ENCODE measurements at places on chromosomes 6 and 20.

DNA sequence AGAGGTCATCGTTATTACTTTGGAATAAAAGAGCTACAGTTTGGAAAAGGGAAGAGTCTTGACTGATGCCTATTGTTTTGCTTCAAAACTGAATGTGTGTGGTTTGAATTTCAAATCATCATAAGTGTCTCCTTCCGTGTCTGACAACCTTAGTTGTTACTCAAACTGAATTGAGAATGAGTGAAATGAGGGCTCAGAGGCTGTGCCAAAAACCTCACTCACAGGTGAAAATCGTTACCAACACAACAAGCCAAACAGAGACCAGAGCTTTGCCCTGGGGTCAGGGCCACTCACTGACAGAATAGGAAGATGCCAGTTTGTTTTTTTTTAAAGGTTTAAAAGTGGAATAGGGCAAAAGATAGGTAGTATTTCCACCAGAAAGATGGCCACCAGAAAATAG lies 15.2 kb upstream of the SIRT5 start:
- DNase-seq, result no peak

DNA sequence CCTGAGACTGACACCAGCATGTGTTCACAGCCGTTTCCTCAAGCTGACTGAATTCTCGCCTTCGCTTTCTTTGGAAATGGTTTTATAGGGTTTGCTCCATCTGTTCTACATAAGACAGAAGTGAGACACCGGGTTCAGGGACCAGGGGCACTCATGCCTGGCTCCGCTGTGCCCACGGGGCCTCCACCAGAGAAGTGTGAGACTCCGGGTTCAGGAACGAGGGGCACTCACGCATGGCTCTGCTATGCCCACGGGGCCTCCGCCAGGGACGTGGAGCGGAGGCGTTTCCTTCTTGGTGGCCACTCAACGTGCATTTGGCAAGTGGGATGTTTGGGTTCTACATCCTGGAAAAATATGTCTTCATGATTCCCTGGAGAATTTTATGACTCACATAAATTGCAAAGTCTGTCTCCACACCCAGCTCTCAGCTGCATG lies 106.6 kb downstream of the RNASET2 start:
- DNase-seq, result peak; percentile 17

DNA sequence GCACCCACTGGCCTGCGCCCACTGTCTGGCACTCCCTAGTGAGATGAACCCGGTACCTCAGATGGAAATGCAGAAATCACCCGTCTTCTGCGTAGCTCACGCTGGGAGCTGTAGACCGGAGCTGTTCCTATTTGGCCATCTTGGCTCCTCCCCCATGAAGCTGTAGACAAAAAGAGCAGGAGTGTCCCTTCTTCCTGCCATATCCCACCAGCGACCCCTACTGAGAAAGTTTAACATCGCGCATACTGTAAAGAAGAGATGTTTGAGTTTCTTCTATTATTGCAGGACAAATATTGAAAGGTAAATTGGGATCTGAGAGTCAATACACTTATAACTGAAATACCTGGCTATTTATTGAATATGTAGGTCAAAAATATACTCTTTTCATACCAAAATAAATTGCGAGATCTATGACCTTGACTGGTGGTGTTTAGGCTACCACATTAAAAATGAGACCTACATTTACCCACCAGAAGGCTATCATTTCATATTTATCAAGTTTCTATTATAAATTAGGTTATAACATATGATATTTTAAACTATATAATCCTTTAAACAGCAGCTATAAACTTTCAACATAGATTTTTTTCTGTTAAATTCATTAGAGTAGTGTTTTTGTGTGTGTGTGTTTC lies 586.3 kb downstream of the HTR1B start:
- peak; percentile 1 for DNase-seq

GRCh38 chr6:11604215-11604614 lies 66.7 kb downstream of the TMEM170B start:
- no peak for DNase-seq

DNA sequence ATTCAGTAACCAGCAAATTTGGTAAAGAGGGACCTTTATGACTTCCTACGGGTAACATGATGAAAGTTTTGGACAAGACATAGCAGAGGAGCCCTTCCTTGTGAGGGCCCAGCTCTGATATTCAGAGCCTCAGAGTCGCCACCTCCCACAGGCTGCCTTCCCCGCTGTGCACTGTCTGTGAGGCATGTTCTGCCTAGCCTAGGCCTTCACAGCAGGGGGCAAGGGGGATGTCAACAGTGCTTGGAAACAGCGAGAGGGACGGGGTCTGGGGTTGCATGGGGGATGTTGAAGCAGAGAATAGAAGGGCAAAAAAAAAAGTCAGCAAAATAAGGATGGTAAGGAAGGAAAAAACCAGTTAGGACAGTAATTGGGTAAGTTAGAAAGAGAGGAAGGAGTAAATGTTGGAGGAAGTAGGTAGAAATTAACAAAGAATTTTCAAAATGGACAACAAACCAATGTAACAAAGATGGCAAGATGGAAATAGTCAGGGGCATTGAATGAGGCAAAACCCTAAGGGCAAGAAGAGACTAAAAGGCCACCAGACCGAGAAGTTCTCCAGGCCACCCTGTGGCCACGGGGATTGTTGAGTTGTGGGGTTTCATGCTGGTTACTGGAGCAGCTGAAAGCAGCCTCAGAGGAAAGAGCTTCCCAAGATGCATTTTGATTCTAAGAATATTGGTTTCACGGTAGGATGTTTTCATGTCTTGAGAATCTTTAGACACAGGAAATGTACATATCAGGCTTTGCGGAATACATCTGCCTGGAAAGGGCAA lies 139.8 kb downstream of the LY86 start:
- DNase-seq, result no peak

DNA sequence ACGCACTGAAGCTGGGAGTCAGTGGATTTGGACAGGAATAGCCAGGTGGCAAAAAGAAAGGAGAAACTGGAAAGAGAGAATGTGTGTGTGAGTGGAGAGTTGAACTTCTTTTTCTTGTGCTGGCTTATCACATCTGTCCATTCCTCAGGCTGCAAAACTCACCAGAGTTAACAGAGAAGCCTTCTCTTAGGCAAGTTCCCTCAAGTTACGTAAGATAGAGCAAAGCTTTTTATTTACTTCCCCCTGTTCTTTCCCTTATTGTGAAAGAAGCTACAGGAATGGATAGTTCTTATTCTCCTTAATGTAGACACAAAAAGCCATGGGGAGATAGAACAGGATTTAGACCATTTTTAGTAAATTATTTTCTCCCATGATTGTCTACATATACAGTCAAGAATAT lies 188.6 kb downstream of the BMP2 start:
- no peak for DNase-seq

DNA sequence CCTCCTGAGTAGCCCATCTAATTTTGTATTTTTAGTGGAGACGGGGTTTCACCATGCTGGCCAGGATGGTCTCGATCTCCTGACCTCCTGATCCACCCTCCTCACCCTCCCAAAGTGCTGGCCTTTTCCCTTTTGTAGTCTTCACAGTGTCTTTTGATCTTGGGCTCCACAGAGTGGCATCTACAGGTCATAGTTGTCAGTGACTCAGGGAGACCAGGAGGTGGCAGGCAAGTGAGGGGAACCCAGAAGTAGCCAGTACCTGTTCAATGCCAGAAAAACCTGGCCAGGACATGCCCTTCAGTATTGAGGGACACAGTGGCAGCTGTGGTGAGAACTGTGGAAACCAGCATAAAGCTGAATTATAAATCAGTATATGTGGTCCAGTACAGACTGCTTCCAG lies 19.6 kb downstream of the RPP21 start:
- no peak for DNase-seq

DNA sequence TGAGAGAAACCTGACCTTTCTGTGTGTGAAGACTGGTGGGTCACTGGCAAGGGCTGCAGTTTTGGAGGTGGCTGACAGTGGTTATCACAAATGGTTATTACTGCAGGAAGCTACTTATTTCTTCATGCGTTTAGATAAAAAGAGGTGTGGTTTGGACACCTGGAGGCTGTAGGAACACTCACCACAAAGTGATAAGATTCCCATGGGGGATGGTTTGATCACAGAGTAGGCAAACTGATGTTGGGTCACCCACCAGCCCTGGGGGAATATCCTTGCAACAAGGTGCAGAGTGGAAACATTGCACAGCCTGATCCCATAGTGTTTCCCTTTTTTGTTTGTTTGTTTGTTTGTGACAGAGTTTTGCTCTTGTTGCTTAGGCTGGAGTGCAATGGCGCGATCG lies 33.9 kb upstream of the RNGTT start:
- no peak for DNase-seq

DNA sequence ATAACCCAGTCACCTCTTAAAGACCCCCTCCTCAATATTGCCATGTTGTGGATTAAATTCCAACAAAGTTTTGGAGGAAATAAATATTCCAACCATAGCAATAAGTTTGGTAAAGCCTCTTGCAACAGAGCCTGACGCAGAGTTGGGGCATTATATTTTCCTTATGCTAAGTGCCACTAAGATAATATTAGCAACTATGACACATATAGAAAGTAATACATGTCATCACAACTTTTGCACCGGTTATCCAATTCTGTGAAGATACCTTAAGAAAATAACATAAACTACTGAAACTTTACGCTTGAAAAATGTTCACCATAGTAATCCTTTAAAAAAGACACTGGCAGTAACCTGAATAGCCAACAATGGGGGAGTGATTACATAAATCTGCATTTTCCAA lies 52.2 kb upstream of the TRERF1 start:
- no peak for DNase-seq

DNA sequence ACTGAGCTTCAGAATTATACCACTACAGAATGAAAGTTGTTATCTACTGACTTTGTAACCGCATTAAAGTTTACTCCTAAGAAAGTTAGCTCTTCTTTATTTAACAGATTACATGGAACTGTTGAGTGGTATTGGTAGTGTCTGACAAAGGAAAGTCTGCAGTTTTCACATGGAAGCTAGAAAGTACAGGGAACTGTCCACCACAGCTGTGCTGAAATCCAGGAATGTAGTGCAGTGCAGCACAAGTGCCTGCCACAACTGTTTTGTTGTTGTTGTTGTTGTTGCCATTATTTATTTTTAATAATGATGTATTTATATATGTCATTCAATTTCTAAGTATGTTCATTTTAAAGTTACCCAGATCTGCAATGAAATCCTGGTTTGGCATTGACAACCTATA lies 464.9 kb downstream of the TBC1D32 start:
- DNase-seq, result no peak

DNA sequence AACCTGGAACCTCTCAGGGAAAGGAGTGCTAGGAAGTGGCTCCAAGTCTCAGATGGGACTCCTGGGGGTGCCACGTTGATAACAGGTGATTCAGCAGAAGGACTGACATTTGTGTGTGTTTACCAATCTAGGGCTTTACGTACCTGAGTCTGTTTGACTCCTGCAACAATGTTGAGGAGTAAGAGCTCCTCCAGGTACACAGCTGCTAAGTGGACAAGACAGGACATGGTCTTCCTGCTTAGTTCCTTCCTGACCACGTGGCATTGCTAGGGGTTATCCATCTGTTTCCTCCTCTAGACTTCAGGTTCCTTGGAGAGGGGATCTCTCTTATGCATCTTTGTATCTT lies 164.5 kb upstream of the SLC24A3 start:
- no peak for DNase-seq

- DNase-seq, result no peak
Measured at GRCh38 chr6:36550473-36551000, 3.3 kb upstream of the STK38 start.

DNA sequence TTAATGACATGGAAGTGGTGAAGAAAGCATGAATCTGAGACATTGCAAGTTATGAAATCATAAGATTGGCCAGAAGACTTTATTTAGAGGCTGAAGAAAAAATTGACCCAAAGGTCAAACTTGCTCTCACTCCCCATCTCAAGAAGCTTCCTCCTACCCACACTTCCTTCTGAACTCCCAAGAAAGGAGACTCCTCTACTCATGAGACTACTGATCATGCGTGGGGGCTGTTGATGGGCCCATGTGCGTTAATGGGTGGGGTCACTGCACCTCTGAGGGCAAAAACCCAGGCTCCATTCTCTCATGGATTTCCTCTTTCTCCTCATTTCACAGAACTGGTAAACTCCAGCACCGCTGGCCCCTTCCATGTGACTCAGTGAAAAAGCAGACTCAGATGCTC lies 470.6 kb upstream of the ARID1B start:
- no peak for DNase-seq

GRCh38 chr6:10962673-10963072 lies 75.8 kb downstream of the SYCP2L start:
- DNase-seq, result no peak

DNA sequence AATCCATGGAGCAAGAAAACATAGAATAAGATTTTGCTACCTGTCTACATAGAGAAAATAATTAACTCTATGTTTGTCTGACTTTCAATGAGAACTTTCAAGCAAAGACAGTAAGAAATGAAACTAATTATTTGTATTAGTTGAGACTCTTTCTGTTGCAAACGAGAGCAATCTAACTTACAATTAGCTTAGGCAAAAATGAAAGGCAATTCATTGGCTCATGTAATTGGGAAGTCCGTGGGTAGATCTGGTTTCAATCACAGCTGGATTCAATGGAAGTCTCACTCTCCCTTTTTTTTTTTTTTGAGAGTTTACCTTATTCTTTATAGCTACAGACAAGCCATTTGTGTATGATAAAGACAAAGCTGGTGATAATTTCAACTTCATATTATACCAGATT lies 68.2 kb upstream of the STXBP5 start:
- no peak for DNase-seq

DNA sequence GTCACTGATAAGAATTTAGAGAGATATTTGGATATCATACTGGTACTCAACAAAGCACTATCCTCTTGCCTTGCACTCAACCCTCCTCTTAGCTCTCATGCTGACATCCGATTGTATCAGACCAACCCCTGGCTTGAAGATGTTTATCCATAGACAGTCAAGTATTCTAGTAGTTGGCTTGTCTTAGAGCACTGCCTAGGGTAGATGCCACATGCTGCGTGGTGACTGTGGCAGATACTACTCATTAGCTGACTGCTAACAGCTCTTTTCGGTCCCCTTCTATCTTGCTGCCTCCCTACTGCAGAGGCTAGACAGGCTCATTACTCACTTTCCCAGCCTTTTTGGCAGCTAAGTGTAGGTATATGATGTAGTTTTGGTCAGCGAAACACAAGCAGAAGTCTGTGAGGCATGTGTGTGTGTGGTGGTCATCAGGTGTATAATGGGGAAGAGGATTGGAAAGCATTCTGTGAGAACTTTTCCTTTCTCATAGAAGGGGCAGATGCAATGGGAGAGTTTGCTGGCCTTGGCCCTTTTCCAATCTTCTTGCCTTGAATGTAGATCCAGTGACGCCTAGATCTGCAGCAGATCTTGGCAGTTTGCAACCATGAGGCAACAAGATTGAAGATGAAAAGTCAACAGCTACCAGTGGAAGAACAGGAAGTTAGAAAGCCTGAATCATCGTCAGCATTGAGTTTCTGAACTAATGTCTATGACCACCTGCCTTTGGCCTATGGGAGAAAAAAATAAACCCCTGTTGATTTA lies 4.4 kb upstream of the IFNGR1 start:
- DNase-seq, result no peak

DNA sequence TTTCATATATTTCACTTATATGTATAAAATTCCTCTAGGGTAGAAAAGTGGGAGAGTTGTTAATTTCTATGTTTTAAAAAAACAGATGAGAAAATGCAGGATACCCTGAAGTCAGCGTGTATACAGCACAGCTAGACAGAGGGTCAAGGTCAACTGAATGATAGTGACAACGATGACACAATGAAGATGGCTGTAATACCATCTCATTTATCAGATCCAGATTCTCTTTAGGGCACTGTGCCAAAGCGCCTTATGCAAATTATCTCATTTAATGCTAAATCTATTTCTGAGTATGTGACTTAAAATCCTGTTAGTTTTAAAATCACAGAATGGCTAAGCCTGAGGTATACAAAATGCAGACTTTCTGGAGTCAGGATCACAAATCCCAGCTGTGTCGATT lies 431.4 kb upstream of the RUNX2 start:
- DNase-seq, result no peak
